Ecto neural progenitor cell (in vitro differentiated cells): ENCODE measurements at places on chromosomes 6 and 20.
A peak's percentile ranks its signal among the peaks of the same experiment; 100 is the strongest.

DNA sequence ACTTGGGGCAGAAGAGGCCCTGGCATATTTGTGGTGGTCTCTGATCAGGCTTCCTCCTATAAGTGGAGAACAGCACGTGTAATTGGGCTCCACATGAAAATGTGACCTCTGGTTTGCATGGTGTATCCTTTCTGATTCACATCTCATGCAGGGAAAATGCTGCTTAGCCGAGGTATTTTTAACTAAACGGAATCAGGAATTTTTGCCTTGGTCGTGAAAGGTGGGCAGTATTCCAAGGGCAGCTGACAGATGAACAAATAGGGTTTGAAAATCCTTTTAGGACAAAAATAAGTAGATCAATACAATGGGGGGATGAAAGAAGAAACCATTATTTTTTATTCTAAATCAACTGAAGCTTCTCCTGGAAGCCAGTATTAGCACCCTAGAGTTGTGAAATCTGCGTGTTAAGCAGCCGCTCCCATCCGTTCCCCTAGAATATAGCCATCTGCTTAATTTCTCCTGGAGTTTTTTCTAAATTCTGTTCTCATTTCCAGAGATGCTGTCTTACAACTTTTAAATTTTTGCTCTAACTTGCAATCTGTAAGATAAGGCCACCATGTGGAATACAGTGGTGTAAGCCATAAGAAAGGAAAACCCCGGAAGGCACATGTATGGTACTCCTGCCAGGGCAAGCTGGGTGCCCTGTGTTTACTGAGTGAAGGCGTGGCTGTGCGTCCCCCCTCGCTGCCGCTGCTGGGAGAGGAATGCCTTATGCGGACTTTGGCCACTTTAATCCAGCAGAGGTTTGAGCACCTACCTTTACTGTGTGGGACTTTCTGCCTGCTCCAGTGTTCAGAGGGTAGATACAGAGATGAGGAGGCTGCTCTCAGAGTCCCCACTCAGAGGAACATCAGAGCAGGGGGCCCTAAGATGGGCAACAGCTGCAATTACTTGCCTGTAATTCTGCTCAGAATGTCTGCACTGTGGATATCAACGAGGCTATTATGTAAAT is 52.4 kb downstream of the SYNJ2 start:
- no peak for DNase-seq

GRCh38 chr20:15703171-15703911 is 869.9 kb downstream of the KIF16B start:
- DNase-seq = no peak

GRCh38 chr6:27753668-27754407 is 158.4 kb downstream of the OR2B2 start:
- peak; percentile 88 for DNase-seq

DNA sequence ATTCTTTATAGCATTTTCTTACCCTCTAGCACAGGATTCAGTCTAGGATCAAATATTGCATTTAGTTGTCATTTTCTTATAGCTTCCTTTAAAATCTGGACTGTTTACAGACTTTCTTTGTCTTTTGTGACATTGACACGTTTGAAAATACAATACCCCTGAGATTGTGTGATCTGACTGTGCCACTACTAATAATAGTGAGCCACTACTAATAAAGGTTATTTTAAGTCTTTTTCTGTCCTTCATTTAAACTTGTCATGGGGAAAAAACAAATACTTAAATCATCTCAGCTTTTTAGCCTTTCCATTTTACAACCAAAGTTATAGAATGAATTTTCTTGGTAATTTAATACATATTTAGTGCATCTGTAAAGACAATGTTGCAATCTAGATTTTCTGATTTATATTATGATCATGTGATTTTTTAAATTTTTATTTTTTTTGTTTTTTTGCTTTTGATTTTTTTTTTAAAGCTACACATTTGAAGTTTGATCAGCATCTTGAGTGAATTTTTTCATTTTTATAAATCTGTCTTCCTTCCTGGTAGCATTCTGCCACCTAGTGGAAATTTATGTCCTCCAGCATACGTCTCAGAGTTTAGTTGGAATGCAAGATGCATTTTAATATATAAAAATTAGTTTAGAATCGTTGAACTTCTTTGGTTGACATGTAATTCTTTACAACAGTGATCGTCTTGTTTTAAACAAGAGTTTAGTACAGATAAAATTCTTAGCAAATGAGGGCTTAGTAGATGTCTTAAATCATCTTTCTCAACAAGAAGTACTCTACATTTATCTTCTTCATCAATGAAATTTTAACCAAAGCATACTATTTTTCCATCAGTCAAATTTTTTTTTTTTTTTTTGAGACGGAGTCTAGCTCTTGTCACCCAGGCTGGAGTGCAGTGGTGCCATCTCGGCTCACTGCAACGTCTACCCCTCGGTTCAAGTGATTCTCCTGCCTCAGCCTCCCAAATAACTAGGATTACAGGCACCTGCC is 119.4 kb downstream of the NCOA3 start:
- no peak for DNase-seq

- DNase-seq = no peak
Measured at GRCh38 chr6:124868481-124868880, 93.8 kb upstream of the RNF217 start.

- DNase-seq = no peak
Measured at GRCh38 chr6:87972279-87972678, 75.4 kb upstream of the SPACA1 start.

DNA sequence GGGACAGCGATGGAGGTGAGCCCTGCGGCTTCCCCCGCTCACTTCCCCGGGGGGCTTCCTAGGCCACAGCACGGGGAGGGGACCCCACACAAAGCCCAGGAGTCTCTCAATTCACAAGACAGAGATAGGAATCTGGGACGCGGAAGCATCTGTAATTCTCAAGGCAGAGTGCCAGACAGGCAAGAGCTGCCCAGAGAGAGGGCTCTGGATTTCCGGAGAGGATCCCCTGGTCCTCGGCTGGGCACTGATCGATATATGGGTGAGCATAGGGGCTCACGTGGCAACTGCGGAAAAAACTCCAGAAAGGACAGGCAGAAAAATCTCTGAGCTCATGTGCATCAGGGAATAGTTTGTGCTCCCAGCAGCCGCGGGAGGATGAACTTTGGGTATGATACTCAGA is 296.2 kb downstream of the NRN1 start:
- DNase-seq = no peak

DNA sequence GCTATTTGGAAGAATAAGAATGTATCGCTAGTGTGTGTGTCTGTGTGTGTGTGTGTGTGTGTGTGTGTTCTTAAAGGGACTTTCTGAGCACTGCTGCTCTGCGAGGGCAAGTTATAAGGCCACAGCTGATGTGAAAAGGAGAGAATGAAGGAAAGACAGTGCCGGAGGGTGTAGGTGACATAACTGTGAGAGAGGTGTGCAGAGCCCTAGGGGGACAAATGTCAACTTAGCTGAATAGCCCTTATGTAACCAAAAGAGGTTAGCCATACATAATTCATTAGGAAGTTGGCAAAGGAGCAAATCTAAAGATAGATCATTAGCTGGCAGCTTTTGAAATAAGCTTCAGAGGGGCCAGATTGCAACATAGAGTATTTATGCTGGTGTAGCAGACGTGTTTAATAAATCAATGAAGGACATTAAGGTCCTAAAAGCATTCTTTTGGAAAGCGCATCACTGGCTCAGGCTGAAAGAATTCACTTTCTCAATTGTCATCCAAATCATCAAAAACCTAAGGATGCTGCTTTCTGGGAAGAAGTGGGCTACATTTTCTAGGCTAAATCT is 81.0 kb downstream of the NDUFAF5 start:
- no peak for DNase-seq

GRCh38 chr6:108156180-108156937 is 9.5 kb upstream of the NR2E1 start:
- DNase-seq = peak; percentile 56

GRCh38 chr6:6840831-6841291 is 252.3 kb downstream of the LY86 start:
- no peak for DNase-seq

DNA sequence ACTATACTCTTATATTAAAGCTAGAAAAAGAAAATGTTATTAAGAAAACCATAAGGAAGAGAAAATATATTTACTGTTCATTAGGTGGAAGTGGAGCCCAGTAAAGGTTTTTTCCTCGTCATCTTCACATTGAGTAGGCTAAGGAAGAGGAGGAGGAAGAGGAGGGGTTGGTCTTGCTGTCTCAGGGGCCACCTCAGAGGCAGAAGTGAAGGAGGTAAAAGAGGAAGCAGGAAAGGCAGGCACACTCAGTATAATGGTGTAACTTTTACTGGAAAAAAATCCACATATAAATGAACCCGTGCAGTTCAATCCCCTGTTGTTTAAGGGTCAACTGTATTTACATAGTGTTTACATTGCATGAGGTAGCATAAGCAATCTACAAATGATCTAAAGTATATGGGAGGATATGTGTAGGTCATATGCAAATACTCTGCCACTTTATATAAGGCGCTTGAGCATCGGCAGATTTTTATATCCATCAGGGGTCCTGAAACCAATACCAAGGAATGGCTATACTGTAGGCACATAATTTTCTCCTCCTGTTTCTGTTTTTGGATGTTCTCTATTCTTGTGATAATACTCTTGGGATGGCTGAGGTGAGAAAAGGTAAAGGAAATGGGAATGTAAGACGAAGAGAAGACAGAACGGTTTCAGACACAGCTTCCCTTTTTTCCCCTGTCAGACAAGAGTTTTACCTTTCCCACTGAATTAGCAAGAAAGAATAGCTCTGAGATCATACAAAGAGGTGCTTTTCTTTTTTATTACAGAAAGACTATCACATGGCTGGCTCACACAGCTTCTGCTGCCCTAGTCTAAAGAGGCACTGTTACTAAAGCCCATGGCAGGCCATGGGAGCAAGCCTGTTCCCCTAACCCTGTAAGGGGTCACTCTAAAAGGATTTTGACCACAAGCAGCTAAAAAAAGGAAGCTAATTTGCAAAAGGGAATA is 59.9 kb downstream of the NUDT3 start:
- DNase-seq = no peak

GRCh38 chr6:134359302-134359701 is 41.4 kb upstream of the SGK1 start:
- no peak for DNase-seq

DNA sequence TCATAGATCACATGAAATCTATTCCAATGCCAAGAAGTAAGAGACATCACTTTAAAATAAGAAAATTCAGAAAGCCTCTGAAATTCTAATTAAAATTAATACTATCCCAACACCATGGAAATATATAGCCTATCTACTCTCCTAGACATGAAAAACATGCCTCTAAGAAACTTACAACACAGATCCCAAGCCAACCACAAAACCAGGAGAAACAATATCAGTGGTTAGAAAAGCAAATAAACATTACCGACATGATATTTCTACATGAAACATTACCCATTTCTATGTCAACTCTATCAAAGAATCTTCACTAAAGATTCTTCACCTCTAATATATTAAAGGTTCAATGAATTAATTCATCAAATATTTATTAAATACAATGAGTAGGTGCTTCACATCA is 4.8 kb downstream of the EPB41L2 start:
- DNase-seq = no peak

- peak; percentile 54 for DNase-seq
Measured at GRCh38 chr6:26501482-26501986, 1.4 kb downstream of the BTN1A1 start.

GRCh38 chr6:24996269-24996836 is 60.6 kb upstream of the RIPOR2 start:
- no peak for DNase-seq

GRCh38 chr6:160174681-160175080 is 53.1 kb downstream of the SLC22A1 start:
- DNase-seq = no peak

GRCh38 chr6:144149894-144150709 is at the start of gene STX11:
Gene STX11 (plus strand): TSS chr6:144150517. CDS start chr6:144186628, 36,111 bp downstream.
- DNase-seq = peak; percentile 79

DNA sequence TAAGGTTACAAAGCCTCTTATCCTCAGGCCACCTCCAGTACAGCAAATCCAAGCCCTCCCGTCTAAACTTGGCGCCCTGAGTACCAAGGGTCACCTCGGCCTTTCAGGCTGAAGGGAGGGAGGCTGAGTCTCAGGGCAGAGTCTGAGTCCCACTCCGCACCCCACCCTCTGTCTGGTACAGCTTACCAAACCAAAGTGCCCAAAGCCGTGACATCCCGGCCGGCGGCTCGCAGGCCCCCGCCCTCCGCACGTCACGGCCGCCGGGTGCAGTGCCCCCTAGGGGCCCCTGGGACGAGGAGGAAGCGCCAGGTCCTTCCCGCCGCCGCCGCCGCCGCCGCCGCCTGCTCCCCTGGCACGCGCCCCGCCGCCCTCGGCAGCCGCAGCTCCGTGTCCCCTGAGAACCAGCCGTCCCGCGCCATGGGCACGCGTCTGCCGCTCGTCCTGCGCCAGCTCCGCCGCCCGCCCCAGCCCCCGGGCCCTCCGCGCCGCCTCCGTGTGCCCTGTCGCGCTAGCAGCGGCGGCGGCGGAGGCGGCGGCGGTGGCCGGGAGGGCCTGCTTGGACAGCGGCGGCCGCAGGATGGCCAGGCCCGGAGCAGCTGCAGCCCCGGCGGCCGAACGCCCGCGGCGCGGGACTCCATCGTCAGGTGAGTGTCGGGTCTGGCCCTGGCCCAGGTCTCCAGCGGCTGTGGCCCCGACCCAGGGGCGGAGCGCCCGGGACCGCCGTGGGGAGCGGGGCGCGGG is at the start of gene MTHFD1L:
MTHFD1L (plus strand) TSS at position 297 of the 741 bp plus-strand sequence; CDS start at position 418, 121 bp downstream.
- peak; percentile 86 for DNase-seq

- DNase-seq = no peak
Measured at GRCh38 chr20:41121399-41121798, 15.9 kb upstream of the PLCG1 start.

- no peak for DNase-seq
Measured at GRCh38 chr6:129534926-129535325, 175.1 kb downstream of the ARHGAP18 start.

DNA sequence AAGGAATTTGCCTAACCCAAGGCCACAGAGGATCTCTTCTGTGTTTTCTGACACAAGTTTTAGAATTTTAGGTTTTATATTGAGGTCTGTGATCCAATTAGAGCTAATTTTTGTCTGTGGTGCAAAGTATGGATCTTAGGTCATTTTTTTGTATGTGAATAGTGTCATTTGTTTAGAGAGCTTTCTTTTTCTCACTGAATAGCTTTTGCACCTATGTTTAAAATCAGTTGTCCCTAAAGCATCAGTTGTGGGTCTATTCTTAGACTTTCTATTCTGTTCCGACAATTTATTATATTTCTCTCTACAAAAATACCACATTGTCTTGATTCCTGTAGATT is 341 bp upstream of the MCM9 start:
- no peak for DNase-seq

- no peak for DNase-seq
Measured at GRCh38 chr20:1322511-1323245, 6.3 kb downstream of the SDCBP2 start.

DNA sequence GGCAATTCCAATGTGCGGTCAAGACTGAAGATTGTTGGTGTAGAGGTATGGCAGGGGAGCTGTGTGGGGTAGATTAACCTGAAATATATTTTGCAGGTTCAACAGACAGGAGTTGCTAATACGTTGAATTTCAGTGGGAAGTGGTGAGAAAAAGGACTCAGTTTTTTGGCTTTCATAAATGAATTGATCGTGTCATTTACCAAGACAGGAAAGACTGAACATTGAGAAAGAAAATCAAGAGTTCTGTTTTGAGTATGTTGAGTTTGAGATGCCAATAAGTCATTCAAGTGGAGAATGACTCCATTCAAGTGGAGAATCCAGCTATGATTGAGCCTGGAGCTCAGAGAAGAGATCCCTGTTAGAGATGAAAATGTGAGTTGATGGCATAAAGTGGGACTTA is 31.1 kb downstream of the NFYA start:
- DNase-seq = no peak

GRCh38 chr20:3224681-3225421 is 14.1 kb downstream of the SLC4A11 start:
- DNase-seq = no peak

- DNase-seq = no peak
Measured at GRCh38 chr20:38847840-38848239, 42.3 kb downstream of the PPP1R16B start.

- DNase-seq = no peak
Measured at GRCh38 chr20:6057691-6058090, 3.8 kb upstream of the LRRN4 start.
